Stimulated activated CD8-positive, alpha-beta memory T cell treated with anti-CD3 and anti-CD28 coated beads, Interleukin-15, amount 100 ng/mL, for 48 hours (primary cell): ENCODE measurements at places on chromosomes 3 and 15.

- DNase-seq: no peak
Measured at GRCh38 chr15:76337696-76338485, 1.3 kb downstream of the ISL2 start.

- no peak for DNase-seq
Measured at GRCh38 chr3:42213417-42213816, 52.6 kb downstream of the CCK start.

- DNase-seq: no peak
Measured at GRCh38 chr15:100900136-100900794, 18.9 kb upstream of the LRRK1 start.

GRCh38 chr3:104549099-104549714 is 817.5 kb upstream of the ALCAM start:
- no peak for DNase-seq

DNA sequence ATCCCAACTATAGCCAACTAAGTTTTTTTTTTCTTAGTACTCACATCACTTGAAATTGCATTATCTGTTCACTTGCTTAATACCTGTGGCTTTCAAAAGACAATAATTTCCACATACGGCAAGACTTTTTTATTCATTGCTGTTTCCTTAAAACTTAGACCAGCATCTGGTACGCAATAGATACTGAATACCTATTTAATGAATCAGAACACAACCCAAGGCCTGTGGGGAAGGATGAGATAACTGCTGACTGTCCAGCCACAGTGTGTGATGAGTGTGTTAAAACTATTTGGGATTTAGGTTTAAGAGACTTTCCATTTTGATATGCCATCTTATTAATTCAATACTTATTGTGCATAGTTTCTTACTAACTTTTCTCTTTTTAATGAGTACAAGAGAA is 988.7 kb downstream of the NTRK3 start:
- DNase-seq: no peak

DNA sequence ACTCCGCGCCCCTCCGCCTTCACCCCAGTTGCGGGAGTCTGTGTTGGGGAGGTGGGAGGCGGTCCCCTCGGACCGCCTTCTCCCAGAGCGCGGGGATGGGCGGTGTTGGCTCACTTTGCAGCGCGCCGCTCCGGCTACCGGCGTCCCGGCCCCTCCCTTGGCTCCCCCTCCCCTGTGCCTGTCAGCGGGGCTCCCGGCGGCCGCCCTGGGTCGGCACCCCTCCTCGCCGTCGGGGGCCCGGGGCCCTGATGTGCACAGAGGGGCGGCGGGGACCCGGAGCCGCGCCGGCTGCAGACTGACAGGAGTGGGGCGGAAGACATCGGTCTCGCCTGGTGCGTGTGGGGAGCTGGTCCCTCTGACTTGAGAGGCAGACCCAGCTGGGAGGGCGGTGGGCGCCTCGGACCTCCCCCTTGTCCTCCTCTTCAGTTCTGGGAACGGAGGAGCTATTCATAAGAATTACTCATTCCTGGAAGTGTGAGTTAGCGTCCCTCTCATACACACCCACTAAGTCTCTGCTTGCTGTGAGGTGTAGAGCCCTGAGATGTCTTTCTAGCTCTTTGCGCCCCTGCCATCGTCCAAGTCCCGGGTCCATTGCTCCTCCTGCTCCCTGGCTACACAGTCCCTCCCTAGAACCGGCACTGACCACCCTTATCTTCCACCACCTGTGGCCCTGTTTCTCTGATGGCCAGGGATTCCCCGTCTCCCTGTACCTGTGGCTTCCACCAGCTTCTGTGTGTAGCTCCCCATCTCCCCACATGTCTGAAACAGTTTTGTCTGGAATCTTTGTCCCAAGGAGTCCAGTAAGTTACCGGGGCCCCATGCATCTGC is 42.3 kb upstream of the ROPN1 start:
- DNase-seq: no peak

DNA sequence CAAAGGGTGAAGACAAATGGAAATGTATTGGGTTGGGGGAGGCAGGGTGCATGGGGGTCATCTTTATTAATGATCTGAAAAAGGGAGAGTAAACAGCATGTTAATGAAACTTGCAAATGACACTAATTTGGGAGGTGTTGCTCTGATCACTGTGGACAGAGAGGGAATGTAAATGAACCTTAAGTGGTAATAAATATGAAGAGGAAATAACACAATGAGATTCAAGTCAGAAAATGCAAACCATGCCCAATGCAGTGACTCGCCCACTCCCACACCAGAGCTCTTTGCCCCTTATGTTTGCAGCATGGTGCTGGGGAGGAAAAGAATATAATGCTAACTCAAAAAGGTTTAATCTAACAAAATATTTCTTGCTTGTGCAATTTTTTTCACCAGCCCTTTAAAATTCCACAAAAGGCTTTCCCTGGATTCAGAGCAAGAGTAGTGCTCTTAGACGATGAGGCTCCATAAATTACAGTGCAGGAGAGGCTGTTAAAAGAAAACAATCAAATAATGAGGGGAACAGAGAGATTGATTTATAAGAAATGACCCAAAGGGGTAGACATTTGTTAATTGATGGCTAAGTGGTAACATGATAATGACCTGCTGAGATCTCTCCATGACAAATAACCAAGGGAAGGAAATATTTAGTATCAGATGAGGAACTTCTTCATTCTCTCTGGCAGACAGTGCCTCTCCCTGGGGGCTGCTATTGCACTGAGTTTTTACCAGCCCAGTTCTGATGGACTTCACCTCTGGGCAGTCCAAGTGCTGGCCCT is 210.0 kb upstream of the PPP2R3A start:
- no peak for DNase-seq

DNA sequence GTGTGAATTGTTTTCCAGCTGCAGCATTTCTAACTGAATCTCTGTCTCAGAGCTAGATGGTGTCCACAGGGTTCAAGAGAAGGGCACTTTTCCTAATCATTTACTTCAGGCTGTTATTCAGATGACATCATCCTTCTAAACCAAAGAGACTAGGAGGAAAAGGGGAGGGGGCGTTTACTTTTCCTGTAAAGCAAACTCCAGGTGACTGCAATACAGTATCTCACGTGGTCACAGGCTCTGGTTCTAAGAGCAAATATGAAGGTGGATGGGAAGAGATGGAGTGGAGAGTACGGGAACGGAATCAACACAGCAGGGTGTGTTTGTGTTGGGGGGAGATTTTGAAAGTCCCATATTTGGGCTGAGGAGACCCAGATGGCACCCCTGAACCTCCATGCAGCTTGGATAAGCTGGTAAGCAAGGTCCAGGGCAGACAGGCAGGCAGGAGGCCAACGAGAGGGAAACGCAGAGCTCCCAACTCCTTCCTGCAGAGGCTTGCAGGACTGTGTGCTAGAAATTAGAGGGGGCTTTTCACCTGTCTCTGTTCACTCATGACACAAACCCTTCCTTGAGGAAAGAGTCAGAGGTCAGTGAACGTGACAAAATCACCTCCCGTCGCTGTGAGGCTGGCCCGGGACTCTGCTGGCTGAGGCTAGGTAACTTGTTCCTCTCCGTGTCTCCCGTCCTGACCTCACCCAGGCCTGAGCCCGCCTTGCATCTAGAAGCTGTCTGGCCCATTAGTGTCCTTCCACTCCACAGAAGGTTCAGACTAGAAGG is 151.2 kb downstream of the OPA1 start:
- DNase-seq: no peak

DNA sequence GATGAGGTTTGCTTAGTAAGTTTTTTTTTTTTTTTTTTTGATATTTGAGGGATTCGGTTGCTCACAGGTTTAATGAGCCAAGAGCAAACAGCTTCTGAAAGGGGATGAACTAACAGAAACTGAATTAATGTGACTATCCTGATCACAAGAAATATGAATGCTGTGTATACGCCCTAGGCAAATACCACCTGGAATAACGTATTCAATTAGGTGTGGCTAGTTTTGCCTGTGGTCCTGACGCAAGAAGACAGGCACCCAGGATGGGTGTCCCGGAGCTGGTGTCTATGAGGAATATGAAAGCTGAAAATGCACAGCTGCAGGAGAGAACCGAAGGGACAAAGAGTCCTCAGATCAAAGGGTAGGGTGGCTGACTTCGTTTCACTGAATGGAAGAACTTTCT is 14.6 kb downstream of the LSG1 start:
- DNase-seq: no peak

GRCh38 chr3:156627946-156628569 is 46.3 kb upstream of the TIPARP start:
- no peak for DNase-seq

GRCh38 chr15:73936588-73937290 is 10.5 kb downstream of the LOXL1 start:
- DNase-seq: no peak

GRCh38 chr15:66961407-66961884 is 104.0 kb upstream of the SMAD3 start:
- no peak for DNase-seq

- no peak for DNase-seq
Measured at GRCh38 chr3:58697561-58697960, 31.0 kb upstream of the FAM3D start.

GRCh38 chr3:195738274-195739044 is 17.7 kb downstream of the MUC20 start:
- DNase-seq: no peak

DNA sequence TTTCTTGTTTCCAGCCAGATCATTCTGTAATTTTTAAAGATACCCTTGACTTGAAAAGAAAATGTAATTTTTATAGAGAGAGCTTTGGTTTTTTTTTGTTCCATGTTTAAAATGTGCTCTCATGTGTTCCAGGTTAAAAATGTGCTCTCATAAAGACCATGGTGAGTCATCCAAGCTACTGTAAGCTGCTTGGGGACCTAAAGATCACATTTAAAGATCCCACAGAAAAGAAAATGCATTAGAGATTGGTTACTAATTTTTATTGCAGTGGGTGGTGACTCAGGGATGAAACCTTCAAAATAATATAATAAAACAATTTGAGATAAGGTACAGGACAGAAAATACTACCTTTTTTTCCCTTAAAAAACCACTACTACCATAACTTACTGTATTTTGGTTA is 11.0 kb downstream of the TCF12 start:
- no peak for DNase-seq

DNA sequence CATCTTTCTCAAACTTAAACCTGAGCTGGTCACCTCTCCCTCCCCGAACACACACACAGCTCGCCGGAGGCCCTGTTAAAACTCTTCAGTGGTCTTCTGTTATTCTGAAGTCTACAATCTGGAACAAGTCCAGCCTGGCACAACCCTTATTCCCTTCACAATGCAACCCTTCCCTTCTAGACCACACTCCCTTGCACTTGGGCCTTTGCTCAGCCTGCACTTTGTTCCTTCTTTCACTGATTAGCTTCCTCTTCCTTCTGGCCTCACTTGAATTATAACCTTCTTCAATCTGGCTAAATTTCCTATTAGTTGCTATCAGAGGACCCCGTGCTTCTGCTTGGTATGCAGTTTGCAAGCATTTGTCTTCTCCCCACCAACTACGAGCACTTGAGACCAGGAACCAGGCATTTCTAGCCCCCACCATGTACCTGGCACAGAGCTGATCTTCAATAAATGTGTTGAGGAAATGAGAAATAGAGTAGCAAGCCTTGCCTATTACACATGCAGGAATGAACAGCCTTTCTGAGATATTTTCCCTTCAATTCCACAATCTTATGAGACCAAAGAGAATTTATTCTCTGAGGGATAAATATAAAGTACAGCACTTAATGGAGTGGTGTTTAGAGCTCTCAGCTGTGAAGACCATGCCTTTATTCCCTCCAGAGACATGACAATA is 663.1 kb upstream of the ADAMTS9 start:
- DNase-seq: no peak
